ENCODE measurements at places on chromosomes 2 and 18.

DNA sequence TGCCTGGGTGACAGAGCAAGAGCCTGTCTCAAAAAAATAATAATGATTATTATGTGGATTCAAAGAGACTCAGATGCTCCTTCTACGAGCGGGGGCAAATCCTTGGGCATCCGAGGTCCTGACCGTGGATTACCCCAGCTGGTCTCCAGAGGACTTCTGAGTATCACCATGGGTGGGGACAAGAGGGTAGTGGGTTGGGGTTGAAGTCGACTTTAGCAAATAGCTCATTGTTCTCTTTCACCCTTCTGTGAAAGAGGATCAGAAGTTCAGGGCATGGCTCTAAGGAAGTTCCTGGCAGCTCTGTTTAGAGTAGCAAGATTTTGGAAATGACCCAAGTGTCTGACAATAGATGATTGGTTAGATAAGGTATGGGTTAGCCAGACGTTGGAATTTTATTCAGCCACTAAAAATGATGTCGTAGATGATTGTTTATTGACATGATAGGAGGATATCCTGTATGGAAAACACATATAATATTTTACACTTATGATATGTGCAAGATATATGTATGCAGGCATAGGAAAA lies 59.0 kb upstream of the SPRED2 start:
- no peak for DNase-seq

DNA sequence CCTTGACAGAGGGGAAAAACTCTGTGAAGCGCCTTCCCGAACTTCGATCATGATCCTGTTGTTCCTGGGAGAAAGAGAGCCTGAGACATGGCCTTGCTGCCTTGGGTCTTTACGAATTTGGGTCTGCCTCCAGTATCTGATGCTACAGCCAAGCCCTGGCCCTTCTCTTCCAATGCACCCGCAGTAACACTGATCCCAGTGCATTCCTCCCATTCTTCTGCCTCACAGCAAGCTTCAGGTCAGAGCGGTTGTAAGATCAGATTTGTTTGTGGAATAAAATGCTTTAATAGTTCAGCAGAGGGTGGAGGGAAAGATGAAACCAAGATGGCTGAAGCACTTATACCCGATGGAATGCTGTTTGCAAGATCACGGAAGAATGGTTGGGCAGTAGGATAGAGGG lies 196.7 kb upstream of the SIX2 start:
- DNase-seq: no peak

GRCh38 chr2:134621939-134622705 lies 96.7 kb downstream of the TMEM163 start:
- DNase-seq: no peak

DNA sequence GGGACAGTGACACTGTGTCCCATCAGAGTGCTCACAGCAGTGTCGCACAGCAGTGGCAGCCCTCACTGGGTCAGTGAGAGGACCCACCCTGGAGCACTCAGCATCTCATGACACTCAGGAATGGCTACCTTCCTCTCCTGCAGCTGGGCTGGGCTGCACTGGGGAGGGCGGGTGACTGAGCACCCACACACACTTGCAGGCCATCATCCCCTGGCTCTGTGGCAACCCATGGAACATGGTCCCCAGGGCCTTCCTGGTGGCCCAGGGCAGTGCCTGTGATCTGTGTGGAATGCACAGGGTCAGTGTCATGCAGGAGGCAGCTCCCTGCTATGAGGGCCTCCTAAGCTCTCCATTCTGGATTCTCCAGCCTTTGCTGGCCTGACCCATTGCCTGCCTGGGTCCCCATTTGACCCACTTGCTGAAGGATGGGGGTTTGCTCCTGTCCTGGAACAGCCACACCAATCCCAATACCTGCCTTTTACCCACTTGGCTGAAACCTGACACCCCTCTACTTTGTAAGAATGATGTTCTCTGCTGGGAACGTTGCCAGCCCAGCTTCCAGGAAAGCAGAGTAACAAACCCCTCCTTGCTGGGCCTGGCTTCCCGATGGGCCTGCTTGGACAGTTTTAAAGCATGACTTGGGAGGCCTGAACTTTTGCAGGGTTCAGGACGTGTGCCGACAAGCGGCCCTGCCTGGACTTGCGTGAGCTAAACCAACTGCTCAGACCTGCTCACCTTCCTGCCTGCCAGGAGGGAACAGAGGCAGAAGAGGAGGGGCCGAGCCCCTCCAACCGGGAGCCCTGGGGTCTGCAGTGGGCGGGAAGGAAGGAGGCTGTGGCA lies 13.7 kb downstream of the HS6ST1 start:
- DNase-seq: no peak

DNA sequence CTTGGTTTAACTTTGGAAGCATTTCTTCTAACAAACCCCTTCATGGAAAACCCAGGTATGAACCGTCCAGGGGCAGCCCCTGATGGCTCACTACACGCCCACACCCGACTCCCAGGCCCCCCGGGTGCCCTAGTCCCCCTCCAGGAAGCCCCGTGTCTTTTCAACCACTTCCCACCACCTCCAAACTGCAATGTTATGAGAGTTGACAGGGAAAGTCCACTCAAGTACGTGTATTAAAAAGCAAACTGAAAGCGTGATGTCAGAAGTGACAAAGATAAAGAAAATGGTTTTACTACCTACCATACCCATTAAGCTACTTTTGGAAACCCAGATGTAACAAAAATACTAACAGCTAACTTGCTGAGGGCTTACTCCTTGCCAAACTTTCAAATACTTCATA lies 51.5 kb downstream of the L3MBTL4 start:
- no peak for DNase-seq

GRCh38 chr2:163132850-163133249 lies 294.3 kb upstream of the KCNH7 start:
- DNase-seq: no peak

GRCh38 chr2:236550290-236550689 lies 19.3 kb upstream of the ACKR3 start:
- no peak for DNase-seq

- DNase-seq: no peak
These were observed 169.1 kb upstream of the SIX2 start for GRCh38 chr2:45178359-45178758.

DNA sequence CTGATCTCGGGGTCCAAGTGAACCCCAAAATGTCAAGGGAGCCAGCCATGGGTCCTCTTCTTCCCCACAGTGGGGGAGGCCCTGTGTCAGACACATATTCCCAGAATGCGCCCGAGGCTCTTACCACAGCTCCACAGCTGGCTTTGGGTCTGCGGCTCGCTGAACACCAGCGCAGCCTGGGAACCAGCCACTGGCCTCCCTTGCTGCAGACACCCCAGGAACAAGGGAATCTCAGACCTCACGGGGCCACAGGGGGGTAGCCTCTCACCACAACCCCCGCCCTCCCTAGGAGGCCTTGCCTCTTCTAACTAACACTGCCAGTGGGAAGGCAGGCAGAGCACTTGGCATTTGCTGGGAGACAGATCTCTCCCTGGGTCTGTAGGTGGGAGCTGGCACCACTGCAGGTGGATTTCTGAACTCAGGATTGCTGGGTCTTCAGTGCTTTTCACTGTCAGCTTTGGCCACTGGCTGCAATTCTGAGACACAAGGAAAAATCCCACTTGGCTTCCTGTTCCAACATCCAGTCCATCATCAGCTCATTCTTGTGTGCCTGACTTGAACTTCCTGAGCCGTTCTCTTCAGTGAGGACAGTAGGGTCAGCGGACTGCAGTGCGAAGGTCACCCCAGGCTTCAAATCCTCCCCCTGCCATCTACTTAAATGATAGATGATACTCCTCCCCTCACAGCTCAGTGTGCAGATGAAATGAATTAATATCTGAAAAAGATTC lies 128.7 kb downstream of the CAPN13 start:
- no peak for DNase-seq
